Skeletal muscle cell (primary cell): ENCODE measurements at places on chromosomes 16 and 17.

DNA sequence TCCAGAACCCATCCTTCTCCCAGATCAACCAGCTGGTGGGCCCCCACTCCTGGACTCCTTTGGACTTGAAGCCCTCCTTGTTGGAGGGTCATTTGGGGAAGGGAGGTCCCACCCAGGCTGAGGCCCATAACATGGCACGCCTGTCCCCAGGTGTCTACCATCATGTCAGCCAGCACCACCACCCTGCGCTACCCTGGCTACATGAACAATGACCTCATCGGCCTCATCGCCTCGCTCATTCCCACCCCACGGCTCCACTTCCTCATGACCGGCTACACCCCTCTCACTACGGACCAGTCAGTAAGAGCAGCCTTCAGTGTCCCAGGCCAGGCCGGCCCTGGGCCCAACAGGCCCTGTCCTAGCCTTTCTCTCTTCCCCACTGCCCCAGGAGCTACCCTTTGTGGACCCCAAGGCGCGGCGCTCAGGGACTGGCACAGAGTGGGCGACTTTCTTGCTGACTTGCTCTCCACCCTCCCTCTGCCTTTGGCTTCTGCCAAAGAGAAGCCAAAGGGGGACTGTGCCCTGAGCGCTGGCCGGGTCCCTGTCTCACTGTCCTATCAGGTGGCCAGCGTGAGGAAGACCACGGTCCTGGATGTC is 4.3 kb downstream of the TUBG1 start:
- no peak for DNase-seq

DNA sequence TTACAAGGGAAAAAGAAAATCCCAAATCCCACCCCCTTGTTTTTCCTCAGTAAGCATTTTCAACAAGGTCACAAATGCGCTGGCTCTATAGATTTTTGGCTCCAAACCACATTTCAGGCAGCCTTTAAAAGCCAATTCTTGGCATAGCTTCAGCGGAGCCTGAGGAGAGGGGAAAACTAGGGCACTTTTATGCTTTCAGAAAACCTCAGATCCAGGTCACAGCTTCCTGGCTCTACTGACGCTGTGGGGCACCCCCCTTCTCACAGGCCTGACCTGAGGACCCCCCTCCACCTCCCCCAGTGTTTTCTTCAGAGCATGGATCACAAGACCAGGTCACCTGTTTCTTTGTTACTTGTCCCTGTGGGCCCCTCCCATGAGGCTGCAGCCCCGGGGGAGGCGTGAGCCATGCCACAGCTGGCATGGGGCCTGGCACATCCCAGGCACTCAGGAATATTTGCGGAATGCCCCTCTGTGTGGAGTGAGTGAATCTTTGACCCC is 30.1 kb upstream of the MTSS2 start:
- DNase-seq: peak; percentile 39

DNA sequence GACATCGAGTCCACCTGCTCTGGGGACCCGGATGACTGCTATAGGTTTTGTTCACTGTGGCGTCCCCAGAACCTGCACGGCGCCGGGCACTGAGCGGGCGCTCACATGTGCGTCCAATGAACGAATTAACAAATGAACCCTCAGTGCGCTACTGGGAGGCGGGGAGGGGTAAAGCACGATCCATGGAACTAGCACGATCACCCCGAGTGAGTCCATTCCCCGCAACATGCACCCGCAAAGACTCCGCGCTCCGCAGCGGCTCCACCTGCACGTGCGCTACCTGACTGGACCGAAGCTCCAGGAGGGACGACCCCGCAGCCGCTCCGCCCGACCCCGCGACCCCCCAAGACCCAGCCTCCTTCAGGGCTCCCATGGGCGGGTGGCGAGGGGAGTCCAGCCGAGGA is 491 bp downstream of the TRAP1 start:
- DNase-seq: no peak

- DNase-seq: no peak
Observed at GRCh38 chr17:494601-495265, 142.1 kb upstream of the RPH3AL start.

- no peak for DNase-seq
Observed at GRCh38 chr16:48284772-48285409, 37.6 kb upstream of the ABCC11 start.

GRCh38 chr16:30535777-30536190 is 1.1 kb upstream of the ZNF747 start:
- peak; percentile 25 for DNase-seq

DNA sequence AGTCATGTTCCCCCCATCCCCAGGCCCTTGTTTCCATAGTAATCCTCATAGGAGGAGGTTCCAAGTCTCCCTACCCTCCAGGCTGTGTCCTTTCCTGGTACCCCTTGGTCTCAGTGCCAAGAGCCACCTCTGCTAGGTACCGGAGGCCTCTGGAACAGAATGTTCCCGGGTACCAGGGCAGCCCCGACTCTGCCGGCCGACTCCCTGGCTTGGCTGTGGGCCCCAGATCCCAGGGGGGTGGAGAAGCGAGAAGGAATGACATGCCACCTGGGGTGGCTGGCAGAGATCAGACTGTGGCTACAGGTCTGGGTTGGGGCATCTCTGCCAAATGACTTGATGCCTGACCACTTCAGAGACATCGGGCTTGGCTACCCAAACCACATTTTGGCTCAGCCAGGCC is 3.6 kb downstream of the STAC2 start:
- no peak for DNase-seq

GRCh38 chr16:8355675-8356074 is 234.6 kb downstream of the TMEM114 start:
- DNase-seq: no peak

DNA sequence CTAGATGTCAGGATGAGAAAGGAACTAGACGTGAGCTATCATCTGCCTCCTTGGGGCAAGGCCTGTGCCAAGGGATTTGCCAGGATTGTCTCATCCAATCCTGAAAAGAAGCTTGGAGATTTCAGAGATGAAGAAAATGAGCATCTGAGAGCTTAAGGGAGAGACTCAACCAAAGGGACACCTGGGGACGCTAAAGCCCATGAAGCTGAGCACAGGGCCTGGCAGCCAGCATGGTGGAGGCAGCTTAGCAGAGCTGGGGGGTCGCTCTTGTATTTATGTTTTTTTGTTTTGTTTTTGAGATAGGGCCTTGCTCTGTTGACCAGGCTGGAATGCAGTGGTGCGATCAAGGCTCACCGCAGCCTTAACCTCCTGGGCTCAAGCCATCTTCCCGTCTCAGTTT is 18.4 kb upstream of the GLIS2 start:
- no peak for DNase-seq

- peak; percentile 56 for DNase-seq
Observed at GRCh38 chr17:10640475-10640874, 16.6 kb downstream of the MYH3 start.

- no peak for DNase-seq
Observed at GRCh38 chr17:67662712-67663111, 55.0 kb upstream of the NOL11 start.

DNA sequence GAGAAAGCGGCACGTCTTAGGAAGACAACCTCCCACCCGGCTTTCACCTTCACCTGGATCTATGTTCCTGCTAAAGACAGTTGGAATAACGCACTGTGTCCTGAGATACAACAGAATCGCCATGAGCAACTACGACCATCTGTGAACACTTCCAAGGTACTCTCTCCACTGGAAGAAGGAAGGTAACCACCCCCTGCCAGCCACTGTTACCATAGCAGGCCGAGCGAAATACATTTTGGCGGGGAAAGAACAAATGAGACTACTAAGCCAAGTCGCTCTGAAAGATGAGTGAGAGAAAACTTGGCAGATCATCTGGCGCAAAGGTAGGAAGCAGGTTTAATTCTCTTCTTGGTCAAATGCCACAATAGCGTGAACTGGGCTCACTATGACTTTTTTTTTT is 9.8 kb downstream of the CRK start:
- no peak for DNase-seq

DNA sequence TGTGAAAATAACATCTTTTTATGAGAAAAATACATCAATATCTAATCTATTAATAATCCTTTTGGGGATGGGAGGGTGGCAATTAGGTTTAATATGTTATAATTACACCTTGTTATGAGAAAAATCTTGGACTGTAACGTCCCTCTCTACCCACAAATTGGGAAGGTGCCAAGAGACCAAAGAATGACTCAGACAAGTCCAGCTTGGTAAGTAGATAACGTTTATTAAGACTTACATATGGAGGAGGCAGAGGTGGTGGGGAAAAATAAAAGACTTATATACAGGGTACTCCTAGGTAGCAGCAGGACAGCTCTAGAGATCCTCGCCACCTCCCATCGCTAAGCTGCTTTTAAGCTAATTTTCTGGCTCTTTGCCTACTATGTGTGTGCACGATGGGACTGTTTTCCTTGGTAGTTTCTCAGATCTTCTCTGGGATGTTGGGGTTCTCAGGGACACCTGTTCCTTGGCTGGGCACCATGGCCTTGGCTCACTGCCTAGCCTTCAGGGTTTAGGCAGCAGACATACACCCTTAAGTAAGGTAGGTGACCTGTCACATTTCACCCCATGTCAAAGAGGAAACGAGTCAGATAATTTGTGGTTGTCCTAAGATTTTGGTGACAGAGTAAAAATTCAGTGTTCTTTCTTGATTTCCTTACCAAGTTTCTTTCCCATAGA is 31.5 kb downstream of the RBL2 start:
- DNase-seq: peak; percentile 46

GRCh38 chr17:40122136-40122998 is 596 bp downstream of the MSL1 start:
- no peak for DNase-seq

DNA sequence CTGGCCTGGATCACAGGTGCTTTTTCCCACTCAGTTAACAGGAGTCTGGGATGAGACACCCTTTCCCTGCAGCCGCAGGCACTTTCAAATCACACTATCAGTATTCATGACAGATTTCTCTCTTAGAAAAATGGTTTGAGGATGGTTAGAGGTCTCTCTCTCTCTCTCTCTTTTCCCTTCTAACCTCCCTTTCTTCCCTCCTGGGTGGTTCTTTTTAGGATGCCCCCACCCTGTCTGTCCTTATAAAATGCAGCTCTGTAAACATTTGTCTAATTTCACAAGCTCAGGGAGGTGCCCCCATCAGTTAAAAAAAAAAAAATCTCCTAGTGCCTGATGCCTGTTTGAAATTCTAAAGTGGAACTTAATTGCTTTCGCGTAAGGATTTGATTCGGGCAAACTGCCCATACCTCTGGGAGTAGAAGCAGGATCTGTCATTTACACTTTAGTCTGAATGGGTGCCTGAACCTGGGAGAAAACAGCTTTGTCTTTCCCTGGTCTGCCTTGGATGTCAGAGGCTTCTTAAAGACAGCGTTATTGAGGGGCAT is 158.8 kb downstream of the CCDC182 start:
- DNase-seq: no peak

DNA sequence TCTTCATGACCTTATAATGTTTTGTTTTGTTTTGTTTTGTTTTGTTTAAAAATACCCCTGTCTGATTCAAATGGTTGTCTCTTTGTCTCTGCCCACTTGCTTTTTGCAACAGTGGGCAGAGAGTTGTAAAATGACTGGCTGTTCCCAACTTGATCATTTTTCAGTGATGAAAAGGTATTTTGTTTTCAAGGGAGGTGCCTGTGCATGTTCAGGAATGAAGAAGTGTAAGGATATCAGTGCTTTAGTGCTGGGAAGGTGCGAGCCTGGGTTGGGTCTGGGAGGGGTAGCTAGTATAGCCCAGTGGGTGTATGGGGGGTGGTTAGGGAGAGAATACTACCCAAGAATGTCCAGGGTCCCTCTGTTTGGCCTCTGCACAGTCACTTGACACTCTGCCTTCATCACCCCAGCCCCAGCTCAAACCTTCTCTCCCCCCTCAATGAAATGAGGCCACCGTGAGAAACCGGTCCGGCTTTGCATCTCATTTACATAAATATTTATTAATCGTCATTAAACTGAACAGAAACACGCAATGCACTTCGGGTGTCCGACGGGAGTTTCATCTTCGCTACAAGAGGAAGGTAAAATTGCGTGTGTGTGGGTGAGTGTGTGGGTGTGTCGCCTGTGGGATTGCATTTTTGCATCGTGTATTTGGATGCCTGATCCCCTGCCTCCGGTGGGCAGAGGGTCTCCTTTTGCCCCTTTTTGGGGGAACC is 4.3 kb downstream of the NEUROD2 start:
- DNase-seq: no peak

DNA sequence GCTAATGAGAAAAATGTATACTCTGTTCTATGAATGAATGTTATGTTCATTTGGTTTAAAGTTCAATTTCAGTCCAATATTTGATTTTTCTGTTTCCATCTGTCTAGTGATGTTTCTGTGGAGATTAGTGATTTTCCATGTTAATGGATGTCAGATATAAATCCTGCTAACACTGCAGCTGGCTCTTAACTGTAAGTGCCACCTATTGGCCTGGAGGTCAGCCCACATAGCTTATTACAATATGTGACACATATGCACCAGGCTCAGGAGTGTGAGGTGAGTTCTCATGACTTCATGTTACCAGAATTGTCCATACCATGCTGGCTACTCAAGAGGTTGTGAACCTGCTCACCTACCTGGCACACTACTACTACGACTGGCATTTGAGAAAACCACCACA is 17.1 kb downstream of the ATF7IP2 start:
- no peak for DNase-seq

DNA sequence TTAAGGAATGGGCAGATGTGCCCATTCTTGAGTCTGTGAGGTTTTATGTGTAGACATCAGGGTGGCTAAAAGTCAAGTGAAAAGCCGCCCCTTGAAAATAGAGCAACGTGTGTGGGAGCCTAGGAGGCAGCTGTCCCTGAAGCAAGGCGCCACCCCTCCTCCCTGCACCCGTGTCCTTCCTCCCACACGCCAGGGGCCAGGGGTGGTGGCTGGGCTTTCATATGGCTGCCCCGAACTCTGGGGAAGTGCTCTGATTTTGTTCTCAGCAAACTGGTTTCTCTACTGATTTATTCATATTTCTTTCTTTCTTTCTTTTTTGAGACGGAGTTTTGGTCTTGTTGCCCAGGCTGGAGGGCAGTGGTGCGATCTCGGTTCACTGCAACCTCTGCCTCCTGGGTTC is 4.7 kb downstream of the ZNF750 start:
- no peak for DNase-seq

DNA sequence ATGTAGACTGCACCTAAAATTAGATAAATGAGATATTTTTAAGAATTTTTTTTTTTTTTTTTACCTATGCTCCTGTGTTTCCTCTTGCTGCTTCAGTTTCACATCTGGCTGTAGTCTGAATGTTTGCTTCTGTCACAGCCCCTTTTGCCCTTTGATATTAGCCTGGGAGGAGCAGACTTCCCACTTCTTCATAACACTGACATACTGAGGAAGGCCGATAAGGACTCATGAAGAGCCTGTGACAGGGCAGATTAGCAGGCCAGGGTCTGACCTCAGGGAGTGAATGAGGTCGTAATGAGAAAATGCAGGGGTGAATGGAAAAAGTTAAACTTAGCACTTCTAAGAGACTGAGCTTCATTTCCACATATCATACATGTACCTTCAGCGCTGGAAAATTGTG is at the start of gene SLFN14:
Gene SLFN14, minus strand, starts transcription at position 117 of the 400 bp plus-strand sequence. CDS start 2,757 bp downstream, outside the sequence.
- DNase-seq: no peak

GRCh38 chr16:4664538-4665418 is 28.6 kb upstream of the NUDT16L1 start:
- no peak for DNase-seq
